ENCODE measurements at places on chromosomes 6 and 20.

DNA sequence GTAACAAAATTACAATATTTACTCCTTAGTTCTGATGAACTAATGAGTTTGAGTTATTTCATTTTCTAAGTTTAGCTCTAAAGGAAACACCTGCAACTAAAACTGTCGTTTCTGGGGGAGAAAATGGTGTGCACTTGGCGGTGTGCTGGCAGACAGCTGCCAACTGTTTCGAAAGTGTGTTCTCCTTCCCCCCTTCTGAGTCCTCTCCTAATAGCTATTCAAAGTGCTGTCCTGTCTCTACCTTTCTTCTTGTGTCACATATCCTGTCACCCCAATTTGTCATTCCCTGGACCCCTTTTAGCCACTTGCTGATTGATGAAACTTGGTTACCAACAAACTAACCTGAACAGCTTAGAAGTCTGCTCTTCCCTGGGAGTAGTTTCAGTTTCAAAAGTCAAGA lies 4.9 kb upstream of the UBE2J1 start:
- H3K27ac ChIP-seq = no peak overlapping the region
- no peak overlapping the region for H3K4me3 ChIP-seq
- H3K36me3 ChIP-seq = no peaks in the 10 kb centered on the region
- H3K4me1 ChIP-seq = peaks cover 7% of the 10 kb centered on the region
- no peak for DNase-seq
- H3K27me3 ChIP-seq = no peaks in the 10 kb centered on the region

DNA sequence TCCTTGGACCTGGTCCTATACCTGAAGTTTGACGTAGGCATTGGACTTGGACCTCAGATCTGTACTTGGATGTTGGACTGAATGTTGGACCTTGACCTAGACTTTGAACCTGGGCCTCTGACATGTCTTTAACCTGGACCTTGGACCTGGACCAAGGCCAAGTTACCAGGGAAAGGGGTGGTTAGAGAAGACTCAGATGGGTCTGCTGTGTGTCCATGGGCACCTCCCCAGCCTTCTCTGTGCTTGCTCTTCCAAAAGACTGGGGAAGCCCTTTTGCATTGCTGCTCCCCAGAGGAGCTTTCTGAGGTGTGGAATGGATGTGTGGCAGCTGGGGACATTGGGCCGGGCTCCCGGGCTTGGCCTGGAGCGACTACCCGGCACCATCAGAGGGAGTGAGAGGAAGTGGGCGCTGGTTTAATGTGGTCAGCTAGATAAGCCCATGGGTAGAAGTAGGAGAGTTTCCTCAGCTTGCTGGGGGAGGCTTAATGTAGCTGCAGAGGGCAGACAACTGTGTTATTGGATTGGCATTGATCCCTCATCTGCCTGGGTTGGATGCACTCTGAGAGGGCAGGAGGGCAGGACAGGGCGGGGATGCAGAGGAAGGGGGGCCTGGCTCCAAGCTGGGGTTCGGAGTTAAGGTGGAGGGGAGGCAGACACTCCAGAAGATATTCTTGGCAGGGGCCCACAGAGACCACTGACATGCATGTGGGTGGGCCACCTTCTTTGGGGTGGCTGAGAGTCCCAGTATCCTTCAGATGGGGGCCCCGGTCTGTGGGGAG lies 4.2 kb downstream of the SCRT2 start:
- peaks cover 95% of the 10 kb centered on the region for H3K27me3 ChIP-seq
- DNase-seq = no peak
- H3K4me1 ChIP-seq = peaks cover 13% of the 10 kb centered on the region
- H3K4me3 ChIP-seq = no peak overlapping the region
- no peaks in the 10 kb centered on the region for H3K36me3 ChIP-seq

DNA sequence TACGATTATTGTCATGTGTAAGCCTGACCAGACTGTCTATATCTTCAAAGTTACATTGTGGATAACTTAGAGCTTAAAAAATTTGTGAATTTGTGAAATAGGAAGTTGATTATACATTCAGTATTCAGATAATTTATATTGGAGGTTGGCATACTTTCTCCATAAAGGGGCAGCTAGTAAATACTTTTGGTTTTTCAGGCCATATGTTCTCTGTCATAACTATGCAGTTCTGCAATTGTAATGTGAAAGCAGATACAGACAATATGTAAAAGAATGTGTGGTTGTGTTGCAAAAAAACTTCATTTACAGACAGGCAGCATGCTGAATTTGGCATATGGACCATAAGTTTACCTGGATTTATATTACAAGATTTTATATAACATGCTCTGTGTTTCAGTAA lies 29.3 kb downstream of the HSF2 start:
- no peaks in the 10 kb centered on the region for H3K27me3 ChIP-seq
- no peak overlapping the region for H3K4me3 ChIP-seq
- no peak for DNase-seq
- H3K4me1 ChIP-seq = no peaks in the 10 kb centered on the region
- peaks cover 51% of the 10 kb centered on the region for H3K36me3 ChIP-seq

GRCh38 chr6:130575971-130576370 lies 210.2 kb downstream of the TMEM200A start:
- DNase-seq = no peak
- H3K4me3 ChIP-seq = no peak overlapping the region
- no peaks in the 10 kb centered on the region for H3K27me3 ChIP-seq

DNA sequence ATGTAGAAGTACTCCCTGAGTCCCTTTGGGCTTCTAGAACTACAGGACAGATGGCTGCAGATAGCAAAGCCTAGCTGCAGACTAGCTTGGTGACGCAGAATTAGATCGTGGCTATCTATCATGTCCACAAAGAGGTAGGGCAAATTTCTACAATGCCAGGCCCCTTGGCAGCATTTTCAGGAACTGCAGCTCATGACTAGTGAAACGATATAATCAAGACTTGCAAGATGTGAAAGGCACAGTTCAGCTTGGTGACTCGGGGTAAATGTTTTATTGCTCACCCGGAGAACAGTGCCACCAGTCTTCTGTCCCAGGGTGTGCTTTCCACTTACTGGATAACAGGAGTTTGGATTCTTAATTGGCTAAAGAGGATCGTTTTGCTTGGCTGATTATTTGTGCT lies 108.7 kb upstream of the LY86 start:
- H3K27me3 ChIP-seq = no peaks in the 10 kb centered on the region
- H3K36me3 ChIP-seq = no peaks in the 10 kb centered on the region
- DNase-seq = no peak

- no peak overlapping the region for H3K27ac ChIP-seq
- no peak overlapping the region for H3K4me3 ChIP-seq
- no peaks in the 10 kb centered on the region for H3K36me3 ChIP-seq
- no peaks in the 10 kb centered on the region for H3K27me3 ChIP-seq
- H3K4me1 ChIP-seq = peaks cover 27% of the 10 kb centered on the region
Measured at GRCh38 chr20:17854307-17854903, 114.2 kb downstream of the SNX5 start.
